Gastroesophageal sphincter (tissue), 4 donors: ENCODE measurements at places on chromosomes 1 and 21. TPM values are rescaled to one million over a fixed set of nuclear protein-coding genes. Genes with fewer than 3 reads are reported as not detected.

DNA sequence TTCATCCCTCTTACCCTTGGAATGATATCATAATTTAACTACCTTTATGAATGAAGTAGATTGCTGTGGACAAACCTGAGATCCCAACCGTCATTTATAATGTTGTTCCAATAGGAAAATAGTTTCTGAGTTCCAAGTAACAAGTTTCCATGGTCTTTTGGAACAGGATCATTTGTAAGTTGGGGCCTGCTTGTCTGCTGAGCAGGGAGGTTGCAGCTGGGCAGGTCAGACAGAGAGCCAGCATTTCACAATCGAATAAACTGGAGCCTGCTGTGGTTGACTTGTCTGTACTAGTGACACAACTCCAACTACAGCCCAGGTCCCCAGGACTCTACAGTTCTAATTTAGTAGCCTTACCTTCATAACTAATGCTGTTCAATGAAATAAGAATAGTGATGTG, 18.6 kb upstream of the RALGPS2 start:
- peak; percentile 88 for ATAC-seq

- no peak for ATAC-seq
Observed at GRCh38 chr1:237318748-237319147, 276.8 kb downstream of the RYR2 start.

- ATAC-seq: peak; percentile 73
Observed at GRCh38 chr1:2049718-2050431, at the start of gene PRKCZ. TSS of gene PRKCZ (plus strand) at chr1:2050411. CDS start at chr1:2050631, 220 bp downstream.

DNA sequence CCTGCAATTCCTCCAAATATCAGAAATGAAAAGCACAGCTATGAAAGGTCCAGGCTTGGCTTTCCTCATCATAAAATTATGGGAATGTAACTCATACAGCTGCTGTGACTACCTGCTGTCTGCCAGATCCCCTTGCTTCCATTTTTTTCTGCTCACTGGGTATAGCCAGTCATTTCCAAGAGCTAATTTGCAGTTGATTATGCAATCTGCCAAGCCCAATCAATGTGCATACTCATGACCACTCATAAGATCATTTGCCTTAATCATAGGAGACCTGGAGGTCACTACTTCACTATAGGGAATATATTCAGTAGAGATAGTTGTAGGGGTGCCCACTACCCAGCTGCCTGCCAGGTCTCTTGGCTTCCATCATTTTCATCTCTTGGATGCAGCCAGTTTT, 417.7 kb upstream of the ZRANB2 start:
- no peak for ATAC-seq

DNA sequence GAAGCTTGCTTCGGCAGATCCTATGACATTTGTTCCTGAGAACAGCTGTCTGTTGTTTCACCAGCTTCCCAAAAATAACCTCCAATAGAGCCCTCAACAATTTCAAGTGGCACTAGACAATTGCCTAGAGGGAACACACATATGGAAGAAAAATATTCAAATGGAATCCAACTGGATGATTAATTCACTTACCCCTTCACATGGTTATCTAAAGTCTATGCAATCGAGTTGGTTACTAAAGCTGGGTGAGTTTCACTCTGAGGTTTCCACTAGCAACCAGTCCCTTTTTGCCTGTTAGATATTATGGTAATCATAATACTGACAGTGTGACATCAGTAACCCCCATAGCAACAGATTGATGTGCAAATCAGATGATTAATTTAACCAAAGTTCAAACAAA, at the start of gene LEMD1:
TSS of gene LEMD1 (minus strand) at position 259 of the 400 bp plus-strand sequence. CDS start 1,520 bp downstream, outside the sequence.
- no peak for ATAC-seq

DNA sequence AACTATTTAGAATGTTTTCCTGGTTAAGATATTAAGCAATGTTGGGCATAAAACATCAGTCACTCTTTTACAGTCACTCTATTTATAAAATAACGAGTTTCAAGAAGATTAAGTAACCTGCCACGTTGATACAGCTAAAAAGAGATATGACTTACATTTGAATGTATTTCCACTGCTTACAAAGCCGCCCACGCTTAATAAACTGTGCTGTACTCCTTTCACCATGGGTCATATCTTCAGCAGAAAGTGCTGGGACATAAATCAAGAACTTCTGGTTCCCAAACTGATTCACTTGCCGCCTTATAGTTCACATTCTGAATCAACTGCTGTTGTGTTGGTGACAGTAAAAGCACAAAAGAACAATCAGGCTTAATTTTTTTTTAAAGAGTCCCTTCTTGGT, 666.7 kb downstream of the NCAM2 start:
- ATAC-seq: no peak

GRCh38 chr1:27144049-27144748, 10.7 kb downstream of the SLC9A1 start:
- no peak for ATAC-seq

DNA sequence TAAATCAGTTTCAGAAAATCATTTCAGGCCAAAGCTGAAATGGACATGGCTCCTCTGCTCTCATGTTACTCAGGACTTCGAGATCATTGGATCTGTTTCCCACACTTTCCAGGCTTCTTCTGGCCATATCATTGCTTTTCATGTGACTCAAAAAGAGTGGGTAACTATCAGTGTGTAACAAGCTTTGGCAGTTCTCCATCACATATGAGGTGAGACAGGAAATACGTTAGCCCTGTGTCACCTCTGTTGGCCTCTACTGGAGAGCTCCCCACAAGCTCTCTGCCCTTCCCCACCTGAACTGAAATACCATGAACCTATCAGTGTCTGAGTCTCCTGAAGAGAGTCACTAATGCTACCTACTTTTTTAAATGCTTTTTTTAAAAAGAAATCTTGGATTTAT, 128.2 kb downstream of the LBR start:
- no peak for ATAC-seq

The DCDC2B gene
- total RNA-seq: not detected

The PDZK1IP1 gene
- 13.0 TPM for total RNA-seq

The SPRR2A gene
- total RNA-seq: 0.67 TPM

The SGIP1 gene
- total RNA-seq: 8.6 TPM

The NBPF6 gene
- total RNA-seq: not detected
